ENCODE measurements at places on chromosomes 11 and 22.
A peak's percentile ranks its signal among the peaks of the same experiment; 100 is the strongest.

DNA sequence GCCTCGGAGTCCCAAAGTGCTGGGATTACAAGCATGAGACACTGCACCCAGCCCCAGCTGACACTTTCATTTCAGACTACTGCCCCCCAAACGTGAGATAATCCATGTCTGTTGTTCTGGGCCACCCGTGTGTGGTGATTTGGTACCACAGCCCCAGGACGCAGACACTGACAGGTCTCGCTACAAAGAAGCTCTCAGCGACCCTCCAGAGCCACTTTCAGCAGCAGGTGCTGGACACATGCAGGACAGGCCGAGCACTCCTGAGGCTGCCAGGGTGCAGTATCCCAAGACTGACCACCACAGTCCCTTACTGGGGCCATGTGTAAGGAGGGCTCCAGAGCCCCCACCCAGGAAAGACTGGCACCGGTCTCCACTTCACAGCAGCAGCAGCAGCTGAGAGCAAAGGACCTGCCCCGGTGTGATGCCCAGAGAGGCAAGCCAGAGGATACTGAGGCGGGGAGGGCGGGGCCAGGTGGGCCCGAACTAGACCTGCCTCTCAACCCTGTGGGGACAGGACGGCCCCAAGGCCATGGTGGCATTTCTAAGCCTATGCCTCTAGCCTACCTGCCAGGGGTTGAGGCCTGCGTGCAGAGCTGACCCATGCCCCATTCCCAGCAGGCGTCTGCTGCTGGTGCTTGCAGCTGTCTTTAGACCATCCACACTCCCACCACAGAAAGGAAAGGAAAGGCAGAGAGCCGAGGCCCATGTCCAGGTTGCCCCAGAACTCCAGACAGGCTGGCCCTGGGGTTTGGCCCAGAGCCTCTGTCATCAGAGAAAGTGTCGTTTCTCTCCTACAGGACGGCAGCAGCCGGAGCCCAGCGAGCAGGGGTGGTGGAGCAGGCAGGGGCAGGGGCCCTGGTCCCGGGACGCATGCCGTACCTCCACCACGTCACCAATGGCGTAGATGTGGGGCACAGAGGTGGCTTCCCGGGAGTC is 28.0 kb upstream of the GNB1L start:
- no peak for DNase-seq

- DNase-seq = no peak
These were observed 1.1 kb upstream of the CLTCL1 start for GRCh38 chr22:19292458-19293230.

DNA sequence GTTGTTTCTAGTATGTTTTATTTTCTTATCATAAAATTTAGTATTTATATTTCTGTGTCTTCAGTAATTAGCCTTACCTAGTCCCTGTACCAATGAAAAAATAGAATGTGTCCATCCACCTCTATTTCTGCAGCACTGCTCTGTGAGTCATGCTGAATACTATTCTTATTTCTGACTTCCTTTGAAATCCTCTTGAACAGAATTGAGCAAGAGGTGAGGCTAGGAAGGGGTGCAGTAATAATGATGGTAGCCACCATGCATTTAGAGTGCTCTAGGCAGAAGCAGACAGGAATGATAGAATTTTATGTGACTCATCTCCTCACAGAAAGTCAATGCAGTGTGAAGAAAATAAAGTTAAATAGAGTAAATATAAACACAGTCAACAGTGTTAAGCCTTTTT is 60.0 kb downstream of the OR10A6 start:
- no peak for DNase-seq

GRCh38 chr22:43996170-43996980 is 27.7 kb upstream of the PARVB start:
- DNase-seq = peak; percentile 31

DNA sequence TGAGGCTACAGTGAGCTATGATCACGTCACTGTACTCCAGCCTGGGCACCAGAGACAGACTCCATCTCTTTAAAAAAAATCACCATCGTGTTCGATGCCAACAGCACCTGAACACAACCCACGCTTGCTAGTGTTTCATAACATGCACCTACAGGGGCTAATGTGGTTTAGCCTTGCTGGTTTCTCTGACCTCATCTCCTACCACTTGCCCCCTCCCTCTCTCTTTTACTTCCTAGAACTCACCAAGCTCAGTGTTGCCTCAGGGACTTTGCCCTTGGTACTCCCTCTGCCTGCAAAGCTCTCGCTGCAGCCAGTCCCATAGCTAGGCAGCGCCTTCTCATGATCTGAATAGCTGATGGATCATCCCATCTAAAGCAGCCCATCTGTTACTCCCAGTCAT is 99.8 kb downstream of the FBXO7 start:
- no peak for DNase-seq

DNA sequence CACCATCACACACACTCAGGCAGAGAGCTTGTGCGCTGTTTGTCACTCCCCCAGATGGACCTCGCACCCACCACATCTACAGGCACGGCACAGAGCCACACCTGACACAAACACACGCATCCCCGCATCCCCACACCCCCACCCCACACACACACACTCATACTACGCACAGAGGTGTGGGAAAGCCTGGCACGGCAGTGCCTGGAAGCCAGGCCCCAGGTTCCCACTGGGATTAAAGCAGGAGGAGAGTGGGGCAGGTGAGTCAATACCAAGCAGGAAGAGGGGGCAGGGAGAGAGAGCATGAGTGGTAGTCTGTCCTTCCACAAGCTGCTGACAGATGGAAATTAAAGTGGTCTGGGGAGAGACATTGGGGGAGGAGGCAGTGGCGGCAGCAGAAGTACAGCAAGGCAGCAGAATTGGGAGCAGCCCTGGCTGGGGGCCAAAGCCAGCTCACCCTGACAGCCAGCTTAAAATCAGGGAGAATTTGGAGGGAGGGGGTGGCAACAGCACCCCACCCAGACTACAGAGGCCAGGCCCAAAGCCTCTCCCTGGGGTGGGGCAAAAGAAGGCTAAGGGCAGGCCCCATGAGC is 20.7 kb downstream of the TNKS1BP1 start:
- no peak for DNase-seq

- DNase-seq = no peak
These were observed 3.8 kb downstream of the GAS2L1 start for GRCh38 chr22:29310065-29310862.

DNA sequence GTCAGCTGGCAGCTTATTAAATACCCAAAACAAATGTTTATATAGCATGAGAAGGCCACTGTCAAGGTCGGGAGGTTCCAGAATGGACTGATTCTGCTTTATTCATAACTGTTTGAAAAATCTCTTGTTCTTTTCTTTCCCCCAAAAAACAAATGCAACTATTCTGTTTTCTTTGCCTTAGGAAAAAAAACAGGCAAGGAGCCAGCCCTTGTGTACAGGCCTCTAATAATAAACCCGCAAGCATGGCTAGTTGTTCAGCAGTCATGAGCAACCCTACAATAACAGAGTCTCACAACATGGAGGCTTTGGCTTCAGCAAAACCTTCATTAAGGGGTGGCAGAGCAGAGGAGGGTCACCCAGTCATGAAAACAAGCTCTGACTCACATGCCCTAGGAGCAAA is 191.7 kb downstream of the KIRREL3 start:
- no peak for DNase-seq

- no peak for DNase-seq
These were observed 40.0 kb downstream of the TST start for GRCh38 chr22:36979016-36979910.

Data from stimulated activated CD4-positive, alpha-beta T cell treated with anti-CD3 and anti-CD28 coated beads, Interleukin-1b, Interleukin-23, amount 100 ng/mL, for 24 hours (primary cell).